Activated naive CD4-positive, alpha-beta T cell (primary cell): ENCODE measurements at places on chromosomes 2 and 18.

DNA sequence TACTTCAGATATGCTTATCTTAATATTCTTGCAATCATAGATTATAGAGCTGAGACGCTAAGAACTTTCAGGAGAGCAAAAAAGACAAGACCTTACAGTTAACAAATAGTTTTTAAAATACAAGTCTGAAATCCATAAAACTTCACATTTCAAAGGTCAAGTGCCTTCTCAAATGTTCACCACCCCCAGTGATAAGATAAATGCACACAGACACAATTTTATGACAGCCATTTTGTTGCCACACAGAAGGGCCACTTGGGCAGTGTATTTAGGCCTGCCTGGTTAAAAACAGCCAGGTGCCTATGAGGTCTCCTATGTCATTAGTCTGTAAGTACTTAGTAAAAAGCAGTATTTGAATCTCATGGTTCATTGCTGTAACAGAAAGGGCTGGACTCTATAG lies 8.1 kb upstream of the PSTPIP2 start:
- no peak for DNase-seq

GRCh38 chr18:27887287-27887686 lies 289.6 kb downstream of the CDH2 start:
- no peak for DNase-seq

- DNase-seq: no peak
These were observed 190.6 kb upstream of the VWC2L start for GRCh38 chr2:214220251-214220650.

- no peak for DNase-seq
These were observed 80.9 kb downstream of the MGAT5 start for GRCh38 chr2:134334542-134335353.

DNA sequence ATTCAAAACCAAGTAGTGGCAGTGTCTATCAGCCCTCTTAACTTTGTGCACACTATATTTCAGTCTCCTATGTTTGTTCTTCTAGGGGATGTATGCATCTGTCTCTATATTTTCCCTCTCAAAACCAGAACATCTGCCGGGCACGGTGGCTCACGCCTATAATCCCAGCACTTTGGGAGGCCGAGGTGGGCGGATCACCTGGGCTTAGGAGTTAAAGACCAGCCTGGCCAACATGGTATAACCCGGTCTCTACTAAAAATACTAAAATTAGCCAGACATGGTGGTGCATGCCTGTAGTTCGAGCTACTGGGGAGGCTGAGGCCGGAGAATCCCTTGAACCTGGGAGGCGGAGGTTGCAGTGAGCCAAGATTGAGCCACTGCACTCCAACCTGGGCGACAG lies 9.9 kb upstream of the GAREM2 start:
- DNase-seq: no peak

- no peak for DNase-seq
These were observed 47.0 kb downstream of the CHST9 start for GRCh38 chr18:27138079-27138478.

- no peak for DNase-seq
These were observed 53.1 kb downstream of the CHRNA1 start for GRCh38 chr2:174711206-174711605.

GRCh38 chr2:28322051-28322450 lies 70.6 kb upstream of the FOSL2 start:
- no peak for DNase-seq

DNA sequence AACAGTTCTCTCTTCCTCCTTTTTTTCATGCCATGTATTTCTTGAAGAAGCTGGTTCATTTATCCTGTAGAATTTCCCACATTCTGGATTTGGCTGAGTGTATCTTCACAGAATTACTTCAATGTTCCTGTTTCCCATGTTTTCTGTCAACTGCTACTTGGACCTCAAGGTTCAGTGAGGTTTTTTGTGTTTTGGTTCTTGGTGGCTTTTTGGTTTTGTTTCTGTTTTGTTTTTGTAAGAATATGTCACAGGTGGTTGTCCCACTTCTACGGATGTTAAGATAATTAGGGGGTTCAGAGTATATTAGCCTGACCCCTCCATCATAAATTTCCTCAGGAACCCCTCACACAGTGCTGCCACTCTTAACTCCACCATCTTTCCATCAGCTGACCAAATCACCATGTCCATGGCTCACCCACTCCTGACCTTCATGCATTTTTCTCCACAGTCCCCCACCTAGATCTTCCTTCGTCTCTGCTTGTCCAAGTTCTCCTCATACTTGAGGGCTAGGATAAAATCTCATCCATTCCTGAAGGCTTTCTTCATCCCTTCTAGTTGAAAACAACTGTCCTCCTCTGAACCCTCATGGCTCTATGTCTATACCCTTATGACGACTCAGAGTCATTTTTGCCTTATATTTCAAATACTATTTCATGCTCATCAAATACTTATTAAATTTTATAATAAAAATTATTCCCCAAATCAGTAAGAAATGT lies 40.4 kb downstream of the PLEKHM3 start:
- DNase-seq: no peak

DNA sequence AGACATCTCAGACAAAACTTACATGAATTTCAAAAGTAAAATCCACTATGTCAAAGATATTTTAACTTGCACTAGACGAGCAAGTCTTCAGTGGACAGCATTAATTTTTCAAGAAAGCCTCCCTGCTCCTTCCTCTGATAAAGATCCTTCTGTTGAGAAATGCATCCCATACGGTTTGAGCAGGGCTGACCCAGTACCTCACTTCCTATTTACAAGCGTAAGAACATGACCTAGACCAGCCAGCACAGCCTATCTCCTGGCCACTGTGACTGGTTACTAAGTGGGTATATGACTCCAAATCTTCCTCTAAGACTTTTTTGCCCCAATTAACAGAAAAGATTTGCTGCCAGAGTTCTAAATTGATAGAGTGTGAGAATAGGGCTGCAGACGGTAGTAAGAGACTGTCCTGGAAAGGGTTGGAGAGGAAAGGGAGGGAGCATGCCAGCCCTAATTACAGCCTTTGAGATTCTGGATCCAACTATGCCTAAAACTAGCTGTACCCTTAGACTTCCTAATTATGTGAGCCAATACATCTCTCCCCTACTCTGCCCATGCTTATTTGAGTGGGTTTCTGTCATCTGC lies 108.4 kb downstream of the PRELID3A start:
- no peak for DNase-seq

- DNase-seq: no peak
These were observed 273.7 kb upstream of the KLHL29 start for GRCh38 chr2:23111263-23111662.

DNA sequence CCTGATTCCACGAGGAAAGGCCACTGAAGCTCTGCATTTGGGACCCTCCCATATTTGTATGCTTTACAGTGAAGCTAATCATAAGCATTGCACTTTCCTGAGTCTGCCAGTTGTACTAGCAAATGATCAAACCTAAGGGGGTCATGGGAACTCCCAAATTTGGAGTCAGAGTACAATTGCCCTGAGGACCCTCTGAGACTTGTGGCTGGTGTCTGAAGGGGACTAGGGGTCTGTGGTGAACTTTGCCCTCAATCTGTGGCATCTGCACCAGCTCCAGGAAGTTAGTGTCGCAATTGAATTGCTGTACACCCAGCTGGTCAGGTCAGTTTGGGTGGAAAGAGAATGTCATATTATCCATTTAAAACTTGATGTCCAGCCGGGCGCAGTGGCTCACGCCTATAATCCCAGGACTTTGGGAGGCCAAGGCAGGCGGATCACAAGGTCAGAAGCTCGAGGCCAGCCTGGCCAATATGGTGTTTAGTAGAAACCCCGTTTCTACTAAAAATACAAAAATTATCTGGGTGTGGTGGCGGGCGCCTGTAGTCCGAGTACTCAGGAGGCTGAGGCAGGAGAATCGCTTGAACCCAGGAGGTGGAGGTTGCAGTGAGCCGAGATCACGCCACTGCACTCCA lies 18.1 kb downstream of the SOWAHC start:
- no peak for DNase-seq

GRCh38 chr2:207801259-207801658 lies 31.6 kb upstream of the FZD5 start:
- no peak for DNase-seq

GRCh38 chr18:71583252-71583651 lies 960.9 kb downstream of the CBLN2 start:
- DNase-seq: no peak

- DNase-seq: no peak
These were observed 34.3 kb downstream of the LPIN2 start for GRCh38 chr18:2978661-2979106.

DNA sequence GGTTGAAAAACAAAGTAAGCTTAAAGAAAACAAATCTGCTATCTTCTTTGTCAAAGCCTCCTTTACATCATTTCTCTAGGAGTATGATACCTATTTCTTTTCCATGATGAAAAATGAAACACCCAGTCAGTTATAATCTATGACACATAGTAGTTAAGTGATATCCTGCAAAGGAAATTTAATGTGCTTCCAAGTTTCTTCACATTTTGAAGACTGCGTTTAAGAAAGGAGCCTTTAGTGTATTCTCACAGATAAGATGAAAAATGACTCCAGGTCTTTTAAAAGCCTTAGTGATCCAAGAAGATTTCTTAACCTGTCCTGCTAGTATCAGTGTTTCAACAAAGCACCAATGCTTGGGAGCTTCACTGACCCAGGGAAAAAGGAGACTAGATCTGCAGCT lies 356.7 kb downstream of the CCDC85A start:
- DNase-seq: no peak

DNA sequence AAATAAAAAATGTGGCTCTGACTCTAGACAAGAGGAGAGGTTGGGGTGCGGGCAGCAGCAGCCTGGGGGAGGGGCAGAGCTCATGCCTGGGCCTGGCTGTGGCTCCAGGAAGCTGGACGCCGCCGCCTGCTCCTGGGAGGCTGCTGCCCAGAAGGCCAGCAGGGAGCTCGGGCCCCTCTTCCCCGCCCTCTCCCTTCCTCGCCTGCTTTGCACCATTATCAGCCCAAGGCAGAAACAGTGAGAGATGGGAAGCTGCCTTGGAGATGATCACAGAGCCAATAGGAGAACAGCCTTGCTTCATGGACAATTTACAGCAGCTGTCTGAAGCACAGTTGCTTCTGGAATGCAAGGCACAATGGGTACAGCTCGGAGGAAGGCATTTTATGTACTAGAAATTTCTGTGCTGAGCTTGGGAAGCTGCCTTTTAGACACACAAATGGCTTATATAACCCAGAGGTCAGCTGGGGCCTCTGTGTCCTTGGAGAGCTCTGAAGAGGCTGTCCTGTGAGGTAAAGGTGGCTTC lies 55.3 kb upstream of the AFF3 start:
- DNase-seq: no peak

- DNase-seq: no peak
These were observed 2.2 kb upstream of the POLR2D start for GRCh38 chr2:127860130-127860529.

DNA sequence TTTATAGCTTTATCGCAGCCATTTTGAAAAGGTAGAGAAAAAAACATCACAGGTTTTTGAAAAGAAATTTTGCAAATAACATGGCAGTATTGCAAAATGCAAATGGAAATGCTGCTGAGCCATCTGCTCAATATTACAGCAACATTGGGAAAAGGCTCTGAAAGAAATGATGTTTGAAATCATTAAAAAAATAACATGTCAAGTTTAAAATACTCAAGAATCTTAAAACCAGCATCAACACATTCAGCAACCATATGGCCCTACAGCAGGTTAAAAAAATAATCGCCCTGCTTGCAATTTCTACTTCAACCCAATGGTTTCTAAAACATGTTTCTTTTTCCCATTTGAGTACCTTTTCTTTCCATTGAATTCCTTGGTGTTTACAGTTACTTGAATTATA lies 289.4 kb downstream of the AFF3 start:
- no peak for DNase-seq

- DNase-seq: no peak
These were observed 63.0 kb downstream of the TANK start for GRCh38 chr2:161223139-161223732.

- DNase-seq: no peak
These were observed 34.9 kb upstream of the CD302 start for GRCh38 chr2:159832858-159833257.

DNA sequence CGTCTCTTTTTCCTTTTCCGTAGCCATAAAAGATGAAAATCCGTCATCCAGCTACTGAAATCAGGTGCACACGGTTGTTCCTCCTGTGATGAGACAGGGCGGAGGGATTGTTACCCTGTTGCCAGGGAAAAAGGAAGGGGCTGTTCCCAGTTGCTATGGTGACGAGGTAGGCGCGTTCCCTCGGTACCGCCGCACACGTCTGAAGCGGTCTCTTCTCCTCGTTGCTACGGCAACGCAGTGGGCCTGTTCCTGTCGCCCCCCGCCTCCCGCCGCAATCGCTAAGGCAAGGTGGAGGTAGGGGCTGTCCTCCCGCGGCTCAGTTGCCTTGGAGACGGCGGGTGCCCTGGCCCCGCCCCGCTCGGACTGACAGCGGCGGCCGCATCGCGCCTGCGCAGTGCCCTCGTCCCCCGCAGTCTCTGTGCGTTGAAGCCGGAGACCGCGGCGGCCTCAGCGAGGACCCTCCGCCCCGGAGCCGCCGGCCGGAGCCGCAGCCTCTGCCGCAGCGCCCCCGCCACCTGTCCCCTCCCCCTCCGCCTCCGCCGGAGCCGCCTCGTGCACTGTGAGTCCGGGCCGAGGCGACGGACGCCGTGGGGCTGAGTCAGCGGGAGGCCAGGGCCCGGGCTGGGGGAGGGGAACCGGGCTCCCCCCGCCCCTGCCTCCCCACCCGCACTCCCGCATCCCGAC lies at the start of gene MAPRE3:
MAPRE3 (plus strand) TSS at position 394 of the 684 bp plus-strand sequence. CDS start 51,582 bp downstream, outside the sequence.
- DNase-seq: peak; percentile 54

DNA sequence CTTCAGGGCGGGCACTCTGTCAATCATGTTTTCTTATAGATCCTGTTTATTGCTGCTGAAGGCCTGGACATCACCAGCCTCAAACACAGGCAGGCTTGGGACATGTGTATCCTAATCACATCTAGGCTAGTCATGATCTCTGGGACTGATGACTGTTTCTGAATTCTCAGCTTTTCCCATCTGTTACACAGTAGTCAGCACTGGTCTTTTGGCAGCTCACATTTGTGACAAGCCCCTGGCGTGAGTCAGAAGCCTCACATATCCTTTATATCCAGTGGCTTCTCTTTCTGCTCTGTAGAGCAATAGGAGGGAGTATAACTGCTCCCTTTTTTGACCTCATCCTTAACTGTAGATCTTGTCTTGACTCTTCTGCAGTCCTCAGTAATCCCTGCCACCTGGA lies 4.5 kb downstream of the SEMA4F start:
- DNase-seq: no peak

DNA sequence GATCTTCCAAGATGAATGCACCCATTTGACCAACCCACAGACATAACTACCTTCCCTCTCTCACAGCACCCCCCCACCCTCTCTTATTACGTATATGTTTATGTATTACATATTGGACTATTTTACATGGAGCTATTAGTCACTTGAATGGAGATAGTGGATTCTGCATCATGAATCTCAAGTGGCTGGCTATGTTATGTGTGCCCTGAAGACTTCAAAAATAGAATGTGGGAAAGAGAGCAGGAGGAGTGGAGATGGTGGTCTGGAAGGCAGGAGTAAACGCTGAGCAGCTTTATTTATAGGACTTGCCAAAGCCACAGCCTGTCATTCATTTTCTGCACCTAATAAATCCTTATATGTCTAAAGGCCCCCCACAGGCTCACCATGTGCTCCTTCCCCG lies 4.9 kb downstream of the ANTXR1 start:
- DNase-seq: no peak
